ENCODE measurements at places on chromosomes 2 and 18. TPM values are rescaled to one million over a fixed set of nuclear protein-coding genes. Genes with fewer than 3 reads are reported as not detected.

Gene RNF152
- total RNA-seq = 0.49 TPM

Gene ZNF521
- total RNA-seq = 12.3 TPM

Gene ZC3H6
- 21.9 TPM for total RNA-seq

Gene GATA6
- not detected for total RNA-seq

DNA sequence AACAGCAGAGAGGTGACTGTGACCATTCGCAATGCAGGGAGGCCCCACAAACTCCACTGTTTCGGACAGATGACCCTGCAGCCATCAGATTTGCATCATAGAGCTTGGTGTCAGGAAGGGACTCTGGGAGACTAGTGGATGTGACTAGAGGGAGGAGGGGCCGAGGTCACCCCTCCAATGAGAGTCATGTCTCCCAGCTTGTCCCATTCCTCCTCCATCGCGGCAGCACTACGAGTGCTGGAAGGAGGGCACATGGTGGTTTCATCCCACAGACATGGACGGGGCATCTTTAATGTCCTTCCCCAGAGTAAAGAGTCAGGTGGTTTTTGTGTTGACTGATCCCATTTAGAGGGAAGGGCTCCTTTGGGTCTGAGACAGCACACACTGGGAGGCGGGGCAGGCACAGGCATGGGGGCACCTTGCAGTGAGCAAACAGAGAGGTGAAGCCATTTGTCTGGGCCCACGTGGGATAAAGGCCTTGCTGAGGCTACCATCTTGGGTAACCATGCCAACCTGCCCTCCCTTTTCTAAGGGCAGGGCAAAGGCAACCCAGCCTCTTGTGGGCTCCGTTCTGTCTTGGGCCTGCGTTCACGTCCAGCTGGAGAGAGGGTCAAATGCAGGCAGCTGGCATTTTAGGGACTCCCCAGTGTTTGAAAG is 208.1 kb downstream of the ASB1 start:
- DNase-seq = no peak

Measured in B cell (primary cell).